ENCODE measurements at places on chromosomes 12 and 14. TPM values are rescaled to one million over a fixed set of nuclear protein-coding genes. Genes with fewer than 3 reads are reported as not detected.

Gene SLC5A8
- 0.41 TPM for total RNA-seq

Gene LMO3
- total RNA-seq = 7.2 TPM

Gene DAO
- not detected for total RNA-seq

Gene CLSTN3
- total RNA-seq = 32.2 TPM

Gene USP44
- total RNA-seq = 0.31 TPM

Gene NR1H4
- total RNA-seq = 0.92 TPM

Gene TAS2R20
- 8.2 TPM for total RNA-seq

Gene NPFF
- total RNA-seq = not detected

Gene GPX2
- total RNA-seq = 1.1 TPM

Gene PTPN21
- 31.3 TPM for total RNA-seq

Gene KRT81
- total RNA-seq = 0.41 TPM

Gene ZFHX2
- total RNA-seq = 0.31 TPM

Gene CCDC175
- not detected for total RNA-seq

Gene PRDM4
- 23.5 TPM for total RNA-seq

Gene IL26
- total RNA-seq = not detected

Gene ADGRD1
- 16.4 TPM for total RNA-seq

Gene PROX2
- not detected for total RNA-seq

Gene NFATC4
- total RNA-seq = 56.6 TPM

Gene STYK1
- total RNA-seq = 1.7 TPM

Gene SYT1
- total RNA-seq = 1.6 TPM

Gene INHBC
- not detected for total RNA-seq

Gene RND1
- 2.9 TPM for total RNA-seq

Gene IRAK3
- 13.4 TPM for total RNA-seq

Gene ANO4
- total RNA-seq = 2.6 TPM

Gene PDE3A
- total RNA-seq = 25.8 TPM

Gene SLC41A2
- 19.2 TPM for total RNA-seq

Gene PAPLN
- 7.3 TPM for total RNA-seq

Gene OLR1
- 1.2 TPM for total RNA-seq

Gene CEP128
- total RNA-seq = 17.6 TPM

Gene CLEC7A
- total RNA-seq = 3.6 TPM

Gene CEBPE
- not detected for total RNA-seq

Gene ZNF26
- total RNA-seq = 21.2 TPM

Gene LRTM2
- total RNA-seq = not detected

Gene HOTAIR
- total RNA-seq = not detected

Gene SERPINA3
- 1.5 TPM for total RNA-seq

Gene HELB
- 6.9 TPM for total RNA-seq

Gene TMEM63C
- total RNA-seq = 0.92 TPM

Gene MEG3
- total RNA-seq = 1,377 TPM

Gene B3GNT4
- total RNA-seq = 0.41 TPM

Gene LMNTD1
- not detected for total RNA-seq

Gene TEX52
- not detected for total RNA-seq

Gene ZC2HC1C
- total RNA-seq = 0.62 TPM

Gene BATF
- total RNA-seq = not detected

Gene AJUBA
- 47.2 TPM for total RNA-seq

Gene SLC17A8
- 3.2 TPM for total RNA-seq

Gene CNTN1
- total RNA-seq = 35.4 TPM

Measured in tongue (tissue), 3 donors.